H4 (cell line): ENCODE measurements at places on chromosomes 2 and 18. TPM values are rescaled to one million over a fixed set of nuclear protein-coding genes. Genes with fewer than 3 reads are reported as not detected.

The SULT1C2 gene
- total RNA-seq = 0.45 and 0.70 TPM in 2 replicates

- no peak for DNase-seq
These were observed 25.0 kb upstream of the GMCL1 start for GRCh38 chr2:69804416-69804815.

DNA sequence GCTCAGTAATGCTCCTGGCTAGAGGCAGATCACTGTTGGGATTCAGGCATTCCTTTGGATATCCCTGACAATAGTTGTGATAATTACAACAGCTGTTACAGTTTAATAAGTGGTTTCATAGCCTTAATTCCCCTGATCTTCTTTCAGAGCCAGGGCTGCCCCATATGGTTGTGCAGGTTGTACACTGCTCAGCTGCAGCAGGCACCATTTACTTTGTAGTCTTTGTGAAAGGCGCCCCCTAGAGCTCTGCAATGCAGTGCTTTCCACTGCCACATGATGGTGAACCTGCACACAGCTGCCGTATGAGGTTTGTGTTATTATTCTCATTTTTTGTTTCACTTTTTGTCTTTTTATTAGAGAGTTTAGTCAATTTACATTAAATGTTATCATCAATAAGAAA, 239.1 kb downstream of the KCNS3 start:
- DNase-seq = peak; percentile 49

DNA sequence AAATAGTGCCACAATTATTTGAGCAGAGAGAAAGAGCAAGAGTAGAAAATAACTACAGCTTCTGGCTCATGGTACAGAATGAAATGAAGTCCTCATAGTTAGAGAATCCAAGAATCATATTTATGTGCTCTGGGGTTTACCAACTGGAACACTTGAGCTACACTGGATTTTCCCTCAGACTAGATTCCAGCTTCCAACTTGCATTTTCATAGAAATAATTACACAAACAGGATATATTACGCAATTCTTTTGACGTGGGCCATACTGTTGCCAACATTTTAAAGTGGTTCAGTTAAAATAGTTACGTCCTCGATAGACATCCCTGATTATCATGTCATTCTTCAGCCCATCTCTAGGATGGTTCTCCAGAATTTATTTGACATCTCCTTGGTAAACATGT, 129.2 kb downstream of the ETAA1 start:
- no peak for DNase-seq

DNA sequence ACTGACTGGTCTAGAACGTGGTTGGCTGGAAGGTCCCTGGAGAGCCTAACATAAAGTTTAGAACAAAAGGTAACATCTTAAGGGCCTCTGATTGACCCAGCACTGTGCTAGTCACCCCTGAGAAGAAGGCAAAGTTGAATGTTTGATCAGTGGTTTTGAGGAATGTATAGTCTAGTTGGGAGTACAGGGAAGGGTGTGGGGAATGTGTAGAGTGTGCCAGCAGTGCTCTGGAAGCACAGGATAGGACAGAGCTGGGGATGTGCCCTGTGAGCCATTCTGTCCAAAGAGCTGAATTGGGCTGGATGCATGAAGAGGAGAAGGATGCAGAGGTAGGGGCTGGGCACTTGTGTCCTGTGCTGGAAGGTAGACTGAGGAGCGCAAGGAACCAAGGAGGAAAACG, 41.0 kb upstream of the DOCK10 start:
- no peak for DNase-seq

- DNase-seq = no peak
These were observed 150.6 kb downstream of the ZNF236 start for GRCh38 chr18:76972846-76973519.

DNA sequence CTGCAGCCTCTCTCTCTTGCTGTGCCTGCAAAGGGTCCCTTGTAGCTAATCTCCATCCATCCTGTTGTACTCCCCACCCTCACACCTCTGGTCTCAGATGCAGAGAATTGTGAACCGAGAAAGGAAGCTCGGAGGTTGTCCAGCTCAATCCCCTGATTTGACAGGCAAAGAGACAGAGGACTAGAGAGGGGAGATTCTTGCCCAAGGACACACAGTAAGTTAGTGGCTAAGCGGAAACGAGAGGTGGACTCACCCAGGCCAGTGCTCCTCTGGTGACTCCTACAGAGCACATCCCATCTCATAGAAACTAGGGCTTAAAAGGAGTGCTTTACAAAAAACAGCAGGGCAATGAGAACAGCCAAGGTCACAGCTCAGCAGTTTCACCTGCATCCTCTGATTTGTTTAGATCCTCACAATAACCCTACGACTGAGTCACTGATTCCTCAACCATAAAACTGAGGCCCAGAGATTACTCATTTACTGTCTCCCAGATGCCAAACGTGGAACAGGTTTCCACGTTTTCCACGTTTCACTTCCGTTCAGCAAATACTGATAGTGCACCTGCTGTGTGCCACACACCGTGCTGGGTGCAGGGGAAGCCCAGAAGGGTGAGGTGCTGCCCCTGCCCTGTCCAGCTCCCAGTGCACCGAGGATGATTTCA, 22.1 kb downstream of the EHD3 start:
- no peak for DNase-seq

DNA sequence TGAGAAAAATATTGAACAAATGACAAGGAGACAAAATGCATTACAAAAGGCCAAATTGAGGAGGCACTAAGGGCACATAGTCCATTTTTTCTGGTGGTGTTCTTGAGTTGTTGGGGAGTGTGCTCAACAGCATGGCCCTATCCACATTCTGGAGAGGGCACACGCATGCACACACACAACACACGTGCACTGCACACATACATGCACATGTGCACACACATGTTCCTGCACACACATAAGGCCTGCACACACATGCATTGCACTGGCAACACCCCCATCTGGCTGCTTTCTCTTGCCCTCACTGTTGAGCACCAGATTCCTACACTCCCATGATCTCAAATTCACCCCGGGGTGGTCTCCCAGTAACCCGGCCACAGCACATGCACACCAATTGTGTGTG, 659.2 kb upstream of the RAB6C start:
- no peak for DNase-seq

DNA sequence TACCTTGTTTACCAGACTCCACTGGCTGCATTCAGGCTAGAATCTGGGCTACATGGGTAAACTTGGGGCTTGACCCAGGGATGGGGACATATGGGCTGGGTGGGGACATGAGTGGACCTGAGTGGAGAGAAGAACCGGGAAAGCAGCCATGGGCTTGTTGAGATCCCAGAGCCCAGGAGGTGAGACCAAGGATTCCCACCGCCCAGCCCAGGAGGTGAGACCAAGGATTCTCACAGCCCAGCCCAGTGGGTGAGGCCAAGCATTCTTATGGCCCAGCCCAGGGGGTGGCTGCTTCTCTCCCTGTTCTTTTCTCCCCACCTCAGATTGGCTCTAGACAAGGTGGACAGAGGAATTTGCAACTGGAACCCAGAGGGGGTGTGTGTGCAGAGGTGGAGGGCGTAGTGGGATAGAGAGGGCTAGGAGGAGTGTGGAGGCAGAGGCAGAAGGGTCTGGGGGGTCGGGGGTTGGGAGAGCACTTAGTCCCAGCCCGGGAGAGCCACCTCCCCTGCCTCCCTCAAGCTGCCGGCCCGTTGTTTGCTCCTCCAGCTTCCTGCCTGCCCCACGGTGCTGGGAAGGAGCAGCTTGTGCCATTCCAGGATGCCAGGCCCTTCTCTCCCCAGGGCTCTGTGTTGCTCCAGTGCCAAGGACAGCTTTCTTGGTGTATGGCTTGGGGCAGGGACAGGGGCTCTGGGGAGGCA, 25.6 kb downstream of the GLI2 start:
- DNase-seq = no peak

DNA sequence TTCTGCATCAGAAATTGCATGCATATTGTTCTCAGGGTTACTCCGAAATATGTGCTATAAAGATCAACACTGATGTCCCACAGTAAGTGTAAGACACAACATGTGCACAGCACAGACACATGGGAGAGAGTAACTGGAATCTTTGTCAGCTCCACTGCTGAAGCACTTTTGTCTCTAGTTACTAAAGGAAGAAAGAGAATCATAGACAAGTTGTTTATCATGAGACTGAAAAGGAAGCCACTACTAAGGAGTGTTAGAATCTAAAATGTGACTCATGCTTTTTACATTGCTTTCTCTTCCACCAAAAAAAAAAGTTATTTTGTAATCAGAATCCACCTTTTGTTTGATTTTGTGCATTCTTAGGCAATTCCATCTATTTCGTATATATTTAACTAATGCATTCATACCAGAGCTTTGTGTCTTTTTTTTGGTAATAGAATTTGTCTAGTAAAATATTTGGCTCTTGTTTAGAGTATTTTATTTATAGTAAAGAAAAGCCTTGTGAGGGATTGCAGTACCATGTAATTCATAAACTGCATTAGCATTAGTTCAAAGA, 502.4 kb downstream of the FBXO15 start:
- DNase-seq = no peak

DNA sequence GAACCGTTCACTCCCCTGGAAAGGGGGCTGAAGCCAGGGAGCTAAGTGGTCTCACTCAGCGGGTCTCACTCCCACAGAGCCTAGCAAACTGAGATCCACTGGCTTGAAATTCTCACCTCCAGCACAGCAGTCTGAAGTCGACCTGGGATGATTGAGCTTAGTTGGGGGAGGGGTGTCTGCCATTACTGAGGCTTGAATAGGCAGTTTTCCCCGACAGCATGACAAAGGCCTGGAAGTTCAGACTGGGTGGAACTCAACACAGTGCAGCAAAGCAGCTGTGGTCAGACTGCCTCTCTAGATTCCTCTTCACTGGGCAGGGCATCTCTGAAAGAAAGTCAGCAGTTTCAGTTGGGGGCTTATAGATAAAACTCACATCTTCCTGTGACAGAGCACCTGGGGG, 292.5 kb downstream of the NUP35 start:
- DNase-seq = no peak

GRCh38 chr2:172578054-172578453, 22.2 kb downstream of the PDK1 start:
- no peak for DNase-seq

DNA sequence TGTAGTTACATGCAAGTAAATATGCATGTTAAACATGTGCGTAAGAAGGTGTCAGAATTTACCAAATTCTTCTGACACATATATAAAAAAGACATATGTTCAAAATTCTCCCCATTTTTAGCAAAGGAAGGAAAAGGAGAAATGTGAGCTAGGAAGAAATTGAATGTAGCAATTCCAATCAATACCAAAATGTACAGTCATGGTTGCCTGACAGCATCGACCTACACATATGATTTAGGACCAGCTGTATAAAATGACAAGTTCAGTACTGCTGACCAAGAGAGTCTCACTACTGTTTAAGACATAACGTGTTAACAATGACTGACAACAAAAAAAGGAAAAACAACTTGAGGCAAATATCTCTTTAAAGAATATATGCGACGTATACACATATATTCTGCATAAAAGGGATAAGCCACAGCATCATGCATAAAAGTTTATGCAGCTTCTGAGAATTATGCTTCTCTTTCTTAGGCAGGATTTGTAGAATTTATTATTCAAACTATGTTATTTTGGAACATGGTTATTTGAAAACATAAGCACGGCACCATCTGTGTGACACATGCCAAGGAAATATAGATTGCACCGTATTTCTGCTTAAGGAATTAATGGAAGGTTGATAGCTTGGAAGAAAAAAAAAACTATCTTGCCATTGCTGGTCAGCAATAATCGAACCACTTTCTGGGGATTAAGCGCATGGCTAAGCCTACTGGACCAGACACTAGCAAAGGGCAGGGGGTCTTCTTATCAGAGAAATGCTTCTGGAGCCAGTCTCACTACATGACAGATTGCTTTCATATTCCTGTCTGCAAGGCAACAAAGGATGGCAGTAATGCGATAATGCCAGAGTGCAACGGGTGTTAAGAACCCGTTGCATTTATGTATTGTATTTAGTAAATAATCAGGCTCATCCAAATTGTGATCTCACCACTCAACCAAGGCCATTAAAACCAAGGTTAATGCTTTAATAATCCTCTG, 154.0 kb downstream of the WDPCP start:
- no peak for DNase-seq

DNA sequence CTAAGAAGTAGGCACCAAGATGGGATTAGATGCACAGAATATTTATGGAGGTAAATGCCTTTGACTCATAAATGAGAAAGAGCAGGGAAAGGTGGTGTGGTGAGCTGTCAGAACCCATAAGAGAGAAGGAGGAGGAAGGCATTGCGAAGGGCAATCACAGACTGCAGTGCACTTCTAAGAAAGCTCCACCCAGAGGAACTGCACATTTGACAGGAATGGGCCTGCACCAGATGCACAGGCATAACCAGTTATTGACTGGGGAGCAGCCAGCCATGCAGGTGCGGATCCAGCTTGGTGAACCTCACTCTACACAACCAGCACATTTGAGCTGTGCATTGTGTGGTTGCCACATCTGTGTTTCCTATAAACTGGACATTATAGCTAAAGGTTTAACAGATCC, 62.2 kb upstream of the L3MBTL4 start:
- no peak for DNase-seq

DNA sequence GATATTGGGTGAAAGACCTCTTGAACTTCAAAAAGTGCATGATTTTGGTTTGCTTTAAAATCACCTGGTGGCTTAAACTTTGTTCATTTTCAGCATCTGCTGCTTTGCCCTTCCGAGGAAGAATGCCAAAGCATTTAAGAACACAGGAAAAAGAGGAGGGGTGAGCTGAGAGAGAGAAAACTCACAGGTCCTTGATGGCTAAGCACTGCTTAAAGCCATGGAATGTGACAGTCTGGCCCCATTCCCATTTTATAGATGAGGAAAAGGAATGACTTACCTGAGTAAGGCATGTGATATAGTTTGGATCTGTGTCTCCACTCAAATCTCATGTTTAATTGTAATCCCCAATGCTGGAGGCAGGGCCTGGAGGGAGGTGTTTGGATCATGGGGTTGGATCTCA, 58.1 kb downstream of the KCNS3 start:
- no peak for DNase-seq

- DNase-seq = no peak
These were observed 44.0 kb downstream of the CIB4 start for GRCh38 chr2:26597197-26597596.

GRCh38 chr2:8893978-8894820, 56.8 kb upstream of the KIDINS220 start:
- DNase-seq = peak; percentile 6

DNA sequence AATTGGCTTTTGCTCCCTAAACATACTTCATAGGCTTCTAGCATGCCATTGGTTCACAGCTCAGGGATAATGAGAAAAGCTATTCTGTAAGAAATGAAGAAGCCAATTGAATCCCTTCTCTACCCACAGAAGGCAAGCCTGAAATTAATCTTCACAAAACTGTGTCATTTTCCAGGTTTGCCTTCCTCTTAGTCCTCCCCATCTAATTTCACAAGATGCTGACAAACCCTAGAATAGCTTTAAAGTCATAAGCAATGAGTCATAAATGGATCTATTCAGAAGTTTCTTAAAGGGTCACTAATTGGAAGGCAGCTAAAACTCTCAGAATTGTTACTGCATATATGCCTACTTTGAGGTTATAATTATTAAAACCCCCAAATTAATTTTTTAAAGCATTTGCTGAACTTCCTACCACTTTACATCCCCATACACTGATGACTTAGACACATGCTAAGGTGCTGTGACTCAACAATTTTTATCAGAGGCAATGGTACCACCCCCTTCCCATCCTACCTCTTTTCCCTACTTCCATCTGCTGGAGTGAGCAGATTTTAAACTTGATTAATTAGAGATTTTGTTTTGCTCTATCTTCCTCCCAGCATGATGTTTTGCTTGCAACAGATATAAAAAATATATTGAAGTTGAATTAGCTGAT, 51.3 kb upstream of the NABP1 start:
- DNase-seq = peak; percentile 46

- no peak for DNase-seq
These were observed 77.9 kb downstream of the PRELID3A start for GRCh38 chr18:12485479-12486105.
